ENCODE measurements at places on chromosomes 1 and 21.

GRCh38 chr21:39052718-39053117, 130.5 kb downstream of the PSMG1 start:
- DNase-seq: no peak

DNA sequence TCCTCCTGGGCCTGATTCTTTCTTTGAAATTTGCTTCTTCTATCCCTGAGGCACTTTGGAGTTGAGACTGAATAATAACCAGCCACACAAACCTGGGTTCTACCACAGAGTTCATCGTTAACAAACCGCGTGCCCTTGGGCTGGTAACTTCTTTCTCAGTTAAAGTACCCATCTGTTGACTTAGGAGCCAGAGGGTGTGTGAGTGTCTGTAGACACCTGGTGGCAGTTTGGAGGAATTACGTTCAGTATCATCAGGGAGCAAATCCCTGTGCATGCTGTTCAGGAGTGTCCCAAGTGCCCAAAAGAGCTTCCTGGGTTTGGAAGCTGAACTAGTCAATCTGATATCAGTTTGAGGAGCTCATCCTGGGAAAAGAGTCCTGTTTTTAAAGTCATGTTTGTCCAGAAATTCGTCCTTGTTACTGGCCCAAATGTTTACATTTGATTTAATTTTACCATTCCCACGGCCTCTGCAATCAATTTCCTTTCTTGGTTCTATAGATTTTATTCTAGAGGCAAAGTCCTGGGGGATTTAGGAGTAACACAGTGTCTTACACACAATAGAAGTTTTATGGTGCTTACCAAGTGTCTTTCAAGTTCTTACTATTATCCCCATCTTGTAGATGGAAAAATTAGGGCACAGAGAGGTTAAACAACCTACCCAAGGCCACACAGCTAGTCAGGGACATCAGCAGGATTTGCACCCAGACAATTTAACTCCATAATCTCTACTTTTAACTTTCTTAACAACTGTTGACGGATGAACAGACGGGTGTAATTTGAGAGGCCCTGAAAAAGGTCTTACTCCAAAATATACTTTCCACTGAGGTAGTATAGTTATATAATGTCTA, 26.7 kb upstream of the RPTN start:
- DNase-seq: no peak

DNA sequence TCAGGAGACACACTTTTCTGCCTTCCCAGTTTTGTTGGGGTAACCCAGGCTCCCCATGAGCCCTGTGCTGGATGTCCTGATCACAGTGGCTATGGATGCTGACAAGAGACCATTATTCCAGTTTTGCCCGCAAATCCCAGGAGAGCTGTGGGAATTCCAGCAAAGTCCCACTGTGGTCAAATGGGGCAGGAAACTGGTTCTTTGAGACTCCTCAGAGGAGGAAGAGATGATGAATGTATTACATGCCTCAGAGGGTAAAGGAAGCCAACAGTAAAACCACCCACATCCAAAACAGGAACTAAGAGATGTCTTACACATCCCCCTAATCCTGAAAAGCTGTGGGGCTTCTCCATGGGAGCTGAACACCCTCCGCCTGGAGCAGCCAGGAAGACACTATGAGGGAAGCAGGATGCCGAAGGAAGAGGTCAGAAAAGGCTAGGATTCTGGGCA, 12.8 kb upstream of the MPZL1 start:
- no peak for DNase-seq

- no peak for DNase-seq
Observed at GRCh38 chr21:36718951-36719501, 20.1 kb downstream of the SIM2 start.

DNA sequence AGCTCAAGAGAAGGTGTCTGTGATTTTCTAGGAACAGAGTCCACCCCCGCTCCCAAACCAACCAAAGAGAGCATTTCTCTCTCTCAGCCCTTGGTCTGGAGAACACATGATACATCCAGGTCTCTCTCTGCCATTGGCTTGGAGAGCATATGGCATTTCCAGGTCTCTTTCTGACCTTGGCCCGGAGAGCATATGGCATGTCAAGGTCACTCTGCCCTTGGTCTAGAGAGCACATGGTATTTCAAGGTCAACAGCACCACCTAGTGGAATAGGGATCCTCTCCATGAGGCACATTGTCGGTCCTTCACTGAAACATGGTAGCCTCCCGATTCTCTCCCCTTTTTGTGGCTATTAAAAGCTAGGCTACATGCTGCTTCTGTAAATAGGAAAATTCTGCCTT, 437.7 kb upstream of the OLFM3 start:
- DNase-seq: no peak

DNA sequence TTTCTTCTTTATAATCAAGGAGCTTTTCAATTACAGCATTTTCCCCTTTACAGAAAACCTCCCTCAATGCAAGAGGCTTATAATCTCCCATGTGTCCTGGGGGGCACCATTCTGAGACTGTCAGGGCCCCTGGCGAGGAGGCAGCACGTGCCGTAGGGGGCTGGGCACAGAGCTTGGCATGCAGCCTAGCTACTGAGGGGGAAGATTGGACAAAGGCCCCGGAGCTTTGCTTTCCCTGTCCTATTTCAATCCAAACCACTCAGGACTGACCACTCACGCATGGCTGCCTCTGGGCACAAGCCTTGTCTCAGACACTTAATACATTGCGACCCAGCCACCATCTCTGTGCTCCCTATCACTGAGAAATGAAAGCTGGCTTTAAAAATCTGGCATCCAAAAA, 2.8 kb upstream of the RAP1GAP start:
- no peak for DNase-seq

- no peak for DNase-seq
Observed at GRCh38 chr1:5250336-5250735, 595.9 kb downstream of the AJAP1 start.

DNA sequence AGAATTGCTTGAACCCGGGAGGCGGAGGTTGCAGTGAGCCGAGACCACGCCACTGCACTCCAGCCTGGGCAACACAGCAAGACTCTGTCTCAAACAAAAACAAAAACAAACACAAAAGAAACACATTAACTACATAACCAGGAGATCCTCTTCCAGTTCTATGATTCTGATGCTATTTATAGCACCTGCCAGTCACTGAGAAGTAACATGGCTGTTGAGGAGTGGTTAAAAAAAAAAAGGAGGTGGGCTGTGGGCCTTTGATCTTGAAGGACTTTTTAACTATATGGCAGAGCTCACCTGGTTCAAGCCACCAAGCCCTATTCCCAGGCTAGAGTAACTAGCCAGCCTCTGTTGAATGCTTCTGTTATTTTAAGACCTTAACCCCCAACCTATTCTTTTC, 148.8 kb downstream of the ZBTB18 start:
- DNase-seq: no peak

- DNase-seq: no peak
Observed at GRCh38 chr1:25039229-25039628, 109.2 kb upstream of the RUNX3 start.

DNA sequence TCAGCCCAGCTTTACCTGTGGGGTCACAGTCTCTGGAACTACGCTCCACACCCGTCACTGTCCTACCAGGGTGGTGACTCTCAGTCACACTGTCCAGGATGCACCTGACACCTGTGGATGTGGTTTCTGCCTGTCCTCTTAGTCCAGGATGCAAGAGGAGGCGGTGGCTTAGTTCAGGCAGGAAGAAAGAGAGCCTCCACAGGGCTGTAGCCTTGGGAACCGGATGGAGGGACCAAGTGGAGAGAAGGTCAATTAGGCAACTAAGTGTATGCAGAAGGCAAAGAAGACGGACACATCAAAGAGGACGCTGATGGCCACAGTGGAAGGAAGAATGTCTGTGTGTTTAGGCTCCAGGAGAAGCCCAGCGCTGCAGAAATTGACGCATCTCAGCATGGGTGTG, 153.9 kb upstream of the IRF2BP2 start:
- no peak for DNase-seq

DNA sequence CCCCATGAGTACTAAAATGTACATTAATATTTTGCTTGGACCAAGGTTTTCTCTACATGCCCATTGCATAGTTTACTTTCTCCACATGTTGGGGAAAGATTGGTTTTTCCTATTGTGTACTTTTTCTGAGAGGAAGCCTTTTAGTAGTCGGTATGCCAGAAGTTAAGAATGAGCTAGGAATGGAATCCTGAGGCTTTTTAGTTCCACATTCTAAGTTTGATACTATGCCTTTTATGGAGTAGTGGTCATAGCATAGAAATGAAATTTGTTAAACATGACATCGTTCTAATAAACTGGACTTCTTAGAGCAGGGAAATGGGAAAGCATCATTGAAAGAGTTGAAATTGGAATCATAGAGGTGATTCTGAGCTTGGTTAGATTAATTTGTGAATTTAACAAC, 64.3 kb downstream of the BCL9 start:
- DNase-seq: no peak

DNA sequence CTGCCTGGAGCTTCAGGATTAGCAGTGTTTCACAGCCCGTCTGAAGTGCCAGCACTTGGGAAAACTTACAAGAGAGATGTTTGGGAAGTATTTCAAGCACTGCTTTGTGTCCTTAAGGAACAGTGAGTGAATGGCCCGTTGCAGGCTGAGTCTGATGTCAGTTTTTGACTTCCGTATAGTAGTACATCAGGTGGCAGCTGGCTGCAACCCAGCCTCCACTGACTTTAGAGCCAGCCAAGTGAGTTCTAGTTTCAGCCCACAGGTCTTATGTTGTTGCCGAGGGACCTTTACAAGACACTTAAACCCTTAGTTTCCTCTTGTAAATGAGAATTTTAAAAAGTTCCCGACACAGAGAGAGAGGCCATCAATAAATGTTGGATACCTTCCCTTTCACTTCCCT, 35.0 kb downstream of the UCK2 start:
- DNase-seq: no peak

DNA sequence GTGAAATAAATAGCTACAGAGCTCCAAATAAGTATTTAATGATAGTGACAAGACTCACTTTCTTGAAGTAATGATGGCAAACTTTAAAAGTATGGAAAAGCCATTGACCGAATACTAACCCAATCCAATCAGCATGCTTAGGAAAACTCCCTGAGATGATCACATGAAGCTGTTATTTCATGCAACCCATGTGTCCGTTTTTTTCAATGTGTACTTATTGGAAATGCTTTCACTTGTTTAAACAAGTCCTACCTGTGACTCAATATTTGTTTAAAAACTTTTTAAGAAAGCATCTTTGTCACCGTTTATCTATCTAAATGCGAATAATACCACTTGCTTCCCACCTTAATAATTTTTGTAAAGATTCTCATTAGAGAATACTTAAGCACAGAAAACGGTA, 185.8 kb downstream of the NRIP1 start:
- no peak for DNase-seq

- no peak for DNase-seq
Observed at GRCh38 chr21:32807717-32808380, 36.3 kb upstream of the PAXBP1 start.
